Heart left ventricle (tissue), 16 donors: ENCODE measurements at places on chromosomes 6 and 20. TPM values are rescaled to one million over a fixed set of nuclear protein-coding genes. Genes with fewer than 3 reads are reported as not detected.
A peak's percentile ranks its signal among the peaks of the same experiment; 100 is the strongest.

B3GAT2 gene
- total RNA-seq = not detected

- no peak for DNase-seq
Measured at GRCh38 chr6:18147160-18147559, 7.7 kb downstream of the TPMT start.

CLIC5 gene
- total RNA-seq = 247 TPM

- DNase-seq = no peak
Measured at GRCh38 chr6:52243282-52243893, 912 bp downstream of the IL17F start.

GRCh38 chr20:31979713-31980426, 11.9 kb downstream of the XKR7 start:
- no peak for DNase-seq

GRCh38 chr6:151679081-151679480, 128.4 kb upstream of the ESR1 start:
- DNase-seq = peak; percentile 57

CST5 gene
- not detected for total RNA-seq

GRCh38 chr6:111987295-111987694, 66.6 kb upstream of the CCN6 start:
- no peak for DNase-seq

DNA sequence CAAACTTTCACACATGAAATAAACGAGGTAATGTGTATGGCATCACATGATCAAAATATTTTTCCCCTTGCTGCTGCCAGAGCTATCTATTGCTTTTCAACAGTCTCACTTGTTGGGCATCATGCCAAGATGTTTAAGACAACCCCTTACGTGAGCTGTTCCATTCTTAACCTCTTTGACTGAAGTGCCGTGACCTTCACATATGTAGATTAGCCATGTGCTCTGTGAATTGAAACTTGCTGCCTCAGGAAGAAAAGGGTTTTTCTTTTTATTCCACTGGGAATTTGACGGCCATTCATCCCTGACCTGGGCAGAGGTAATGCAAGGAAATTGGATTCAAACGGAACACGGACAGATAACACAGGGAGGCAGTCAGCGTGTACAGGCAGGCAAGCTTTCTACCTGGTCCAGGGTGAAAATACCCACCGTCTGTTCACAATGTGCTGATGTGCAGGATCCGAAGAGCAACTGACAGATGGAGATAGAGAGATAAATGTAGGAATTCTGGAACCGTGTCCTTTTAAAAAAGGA, 14.2 kb downstream of the ARID1B start:
- DNase-seq = no peak

DNA sequence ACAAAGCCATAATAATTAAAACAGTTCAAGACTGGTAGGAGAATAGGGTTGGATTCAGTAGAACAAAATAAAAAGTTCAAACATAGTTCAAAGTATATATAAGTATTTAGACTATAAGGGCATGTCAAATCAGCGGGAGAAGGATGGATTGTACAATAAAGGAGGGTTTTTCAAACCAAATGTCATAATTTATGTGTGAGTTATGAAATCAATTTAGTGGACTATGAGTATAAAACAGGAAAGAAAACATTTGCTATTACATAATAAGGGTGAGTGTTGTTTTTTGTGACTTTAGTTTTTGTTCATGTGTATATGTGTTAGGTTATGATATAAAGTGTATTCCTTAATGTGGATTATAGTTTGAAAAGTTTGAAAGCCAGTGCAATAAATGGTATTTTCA, 10.6 kb downstream of the ORC3 start:
- no peak for DNase-seq

GRCh38 chr6:130980310-130981032, 82.6 kb downstream of the EPB41L2 start:
- DNase-seq = no peak

LGSN gene
- total RNA-seq = not detected

STMN3 gene
- total RNA-seq = 3.0 TPM
